Fibroblast of skin of abdomen (primary cell): ENCODE measurements at places on chromosomes 1 and 21.

- DNase-seq = no peak
Observed at GRCh38 chr21:29250636-29251035, 48.1 kb upstream of the BACH1 start.

DNA sequence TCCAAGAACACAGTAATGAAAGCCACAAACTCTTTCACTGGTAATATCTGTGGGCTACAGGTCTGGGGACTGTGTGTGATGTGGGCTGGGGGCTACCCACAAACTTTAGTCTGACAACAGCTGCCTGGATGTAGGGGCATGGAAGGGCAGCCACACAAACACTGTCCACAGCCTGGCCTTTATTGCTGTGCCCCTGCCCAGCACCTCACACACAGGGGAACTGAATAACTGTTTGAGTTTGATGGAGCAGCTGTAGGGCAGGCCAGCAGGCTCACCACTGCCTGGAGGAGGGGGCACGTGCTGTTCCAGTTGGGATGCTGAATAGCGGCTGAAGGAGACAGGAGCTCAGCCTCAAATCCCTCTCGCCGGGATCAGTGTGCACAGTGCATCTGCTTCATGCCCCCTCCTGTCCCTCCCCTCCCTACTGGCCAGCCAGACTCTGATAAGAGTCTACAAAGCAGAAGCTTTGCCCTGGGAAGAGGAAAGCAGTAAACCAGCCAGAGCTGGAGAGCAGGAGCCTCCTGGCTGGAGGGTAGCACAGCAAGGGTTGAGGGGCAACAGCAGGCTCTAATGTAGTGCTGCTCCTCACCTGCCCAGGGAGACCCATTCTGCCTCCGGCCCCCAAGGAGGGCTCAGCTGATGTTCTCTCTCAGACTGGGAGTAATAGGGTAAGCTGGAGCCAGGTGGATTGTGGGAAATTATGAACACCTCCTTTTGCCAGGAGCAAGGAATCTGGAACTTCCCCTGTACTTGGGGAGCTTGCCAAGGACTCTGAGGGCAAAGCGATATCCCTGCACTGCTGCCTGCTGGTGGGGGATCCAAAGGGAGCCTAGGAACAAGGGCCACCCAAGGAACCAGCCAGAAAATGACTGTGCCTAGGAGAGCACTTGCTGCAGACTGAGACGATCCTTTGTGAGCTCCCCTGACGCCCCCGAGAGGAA lies 70.2 kb upstream of the GOLT1A start:
- no peak for DNase-seq

DNA sequence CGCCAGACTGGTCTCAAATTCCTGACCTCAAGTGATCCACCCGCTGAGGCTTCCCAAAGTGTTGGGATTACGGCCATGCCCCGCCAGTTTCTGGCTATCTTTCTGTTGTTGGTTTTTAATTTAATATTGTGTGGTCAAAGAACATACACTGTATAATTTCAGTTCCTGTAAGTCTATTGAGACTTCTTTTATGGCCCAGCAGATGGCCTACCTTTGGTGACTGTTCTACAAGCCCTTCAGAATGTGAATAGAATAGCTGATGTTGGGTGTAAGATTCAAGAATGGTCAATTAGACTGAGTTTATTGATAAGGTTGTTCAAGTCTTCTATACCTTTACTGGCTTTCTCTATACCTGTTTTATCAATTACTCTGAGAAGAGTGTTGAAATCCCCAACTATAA lies 10.7 kb downstream of the HES2 start:
- no peak for DNase-seq

DNA sequence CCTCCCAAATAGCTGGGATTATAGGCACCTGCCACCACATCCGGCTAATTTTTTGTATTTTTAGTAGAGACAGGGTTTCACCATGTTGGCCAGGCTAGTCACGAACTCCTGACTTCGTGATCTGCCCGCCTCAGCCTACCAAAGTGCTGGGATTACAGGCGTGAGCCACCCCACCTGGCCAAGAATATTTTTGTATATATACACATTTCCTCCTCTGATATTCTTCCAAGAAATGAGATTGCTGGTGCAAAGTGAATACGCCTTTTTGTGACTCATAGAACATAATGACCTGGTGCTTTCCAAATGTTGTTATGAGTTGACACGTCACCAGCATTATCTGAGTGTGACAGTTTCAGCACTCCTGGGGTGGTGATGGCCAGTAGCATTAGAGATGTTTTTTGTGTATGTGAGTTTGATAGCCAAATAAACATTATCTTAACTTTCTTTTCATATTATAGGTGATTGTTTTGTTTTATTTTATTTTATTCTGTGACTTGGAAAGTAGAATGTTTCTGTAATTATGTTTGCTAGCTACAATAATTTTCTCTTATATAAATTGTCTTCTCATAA lies 54.9 kb downstream of the KCNK1 start:
- DNase-seq = no peak

- DNase-seq = no peak
Observed at GRCh38 chr1:65292861-65293593, 16.3 kb upstream of the DNAJC6 start.

- DNase-seq = no peak
Observed at GRCh38 chr1:21741206-21741605, 41.7 kb downstream of the USP48 start.

GRCh38 chr1:12272770-12273169 lies 42.9 kb downstream of the VPS13D start:
- DNase-seq = no peak

DNA sequence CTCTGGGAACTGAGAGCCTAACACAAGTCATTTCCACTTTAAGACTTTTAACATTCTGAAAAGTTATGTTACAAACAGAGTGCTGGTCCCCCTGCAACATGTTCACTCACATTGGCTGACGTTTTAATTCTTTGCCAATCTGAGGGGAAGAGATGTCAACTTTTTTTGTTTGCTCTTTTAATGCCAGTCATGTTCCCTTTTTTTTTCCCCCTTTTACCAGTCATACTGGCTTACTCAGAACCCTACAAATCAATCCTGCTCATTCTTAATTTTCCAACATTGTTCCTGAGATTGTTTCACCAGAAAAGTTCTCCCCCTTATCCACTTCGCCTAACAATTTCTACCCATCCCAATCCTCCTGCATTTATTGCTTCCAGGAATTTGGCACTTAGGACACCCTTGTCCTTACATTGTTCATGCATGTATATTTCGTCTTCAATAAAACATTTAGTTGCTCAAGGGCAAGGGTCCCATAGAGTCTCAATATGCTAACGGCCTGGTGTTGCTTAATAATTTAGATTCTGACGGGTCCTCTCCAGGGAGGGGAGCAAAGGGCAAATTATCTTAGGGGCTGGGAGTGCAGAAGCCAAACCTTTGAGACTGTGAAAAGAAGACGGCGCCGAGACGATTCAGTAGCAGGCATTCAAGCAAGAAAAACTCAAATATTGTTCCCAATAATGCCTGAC lies 624 bp upstream of the CR1L start:
- DNase-seq = no peak

- DNase-seq = peak; percentile 72
Observed at GRCh38 chr1:53180226-53180625, 16.4 kb upstream of the CPT2 start.

GRCh38 chr1:172117800-172118199 lies 276.5 kb downstream of the DNM3 start:
- DNase-seq = no peak

GRCh38 chr1:232998646-232999045 lies 48.2 kb downstream of the NTPCR start:
- DNase-seq = no peak

- DNase-seq = no peak
Observed at GRCh38 chr1:239979456-239979855, 112.2 kb upstream of the FMN2 start.

- peak; percentile 61 for DNase-seq
Observed at GRCh38 chr1:212488436-212489283, 55.9 kb downstream of the NENF start.

DNA sequence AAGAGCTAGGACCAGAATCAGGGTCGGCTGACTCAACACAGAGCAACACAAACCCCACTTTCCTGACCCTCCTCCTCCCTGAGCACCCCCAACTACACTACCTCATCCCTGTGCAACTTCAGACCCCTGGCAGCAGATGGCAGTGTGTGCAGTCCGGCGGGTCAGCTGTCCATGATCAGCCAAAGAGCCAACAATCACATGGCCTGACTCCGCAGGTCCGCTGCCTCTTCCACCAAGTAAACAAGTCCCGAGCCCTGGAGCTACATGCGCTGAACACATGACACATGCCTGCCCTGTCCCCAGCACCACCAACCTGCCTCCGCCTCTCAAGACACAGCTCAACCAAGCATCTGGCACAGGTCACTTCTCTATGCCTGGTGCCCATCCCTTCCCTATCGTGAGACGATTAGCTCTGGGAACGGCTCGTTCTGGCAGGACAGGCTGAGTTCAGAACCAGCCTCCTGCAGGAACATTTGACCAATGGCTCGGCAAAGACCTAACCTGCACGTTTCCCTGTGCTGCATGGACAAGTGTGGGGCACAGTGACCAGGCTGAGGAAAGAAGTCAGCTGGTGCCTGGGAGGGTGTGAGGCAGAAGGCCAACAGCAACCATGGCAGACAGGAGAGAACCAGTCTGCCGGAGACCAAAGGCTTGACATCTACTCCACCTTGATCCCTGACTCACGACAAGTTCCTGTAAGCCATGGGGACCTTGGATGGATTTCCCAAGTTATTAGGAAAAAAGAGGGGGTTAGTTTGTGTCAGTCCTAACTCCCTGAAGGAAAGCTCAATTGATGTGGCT lies 60.3 kb downstream of the CD46 start:
- DNase-seq = no peak

DNA sequence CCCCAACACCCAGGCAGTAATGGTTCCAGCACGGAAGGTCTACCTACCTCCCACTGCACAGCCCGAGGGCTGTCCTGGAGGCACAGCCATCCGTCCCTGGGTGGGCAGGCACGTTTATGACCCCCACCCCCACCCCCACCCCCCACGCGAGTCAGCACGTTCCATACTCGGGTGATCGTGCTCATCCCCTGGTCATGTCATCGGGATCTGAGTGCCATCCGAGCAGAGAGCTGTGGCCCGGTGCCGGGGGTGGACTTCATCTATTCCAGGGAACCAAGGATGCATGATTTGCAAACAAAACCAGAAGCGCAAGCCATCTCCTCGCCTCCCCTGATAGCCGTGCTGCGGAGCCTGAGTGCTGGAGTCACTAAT lies 1.1 kb downstream of the TSPEAR start:
- no peak for DNase-seq

DNA sequence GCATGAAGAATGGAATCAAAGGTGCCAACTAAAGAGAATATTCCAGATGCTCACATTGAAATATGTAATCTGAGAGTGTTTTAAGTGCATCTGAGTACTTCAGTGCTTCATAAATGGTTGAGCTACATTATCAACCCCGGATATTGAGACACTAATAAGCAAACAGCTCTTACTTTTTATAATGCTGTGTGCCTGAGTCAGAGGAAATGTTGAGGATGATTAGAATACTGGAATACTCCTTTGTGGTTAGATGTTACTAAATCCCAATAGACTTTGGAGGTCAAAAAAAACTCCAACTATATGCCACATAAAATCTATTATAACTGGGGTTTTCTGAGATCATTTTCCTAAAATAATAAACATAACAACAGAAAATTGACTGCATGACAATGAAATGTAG lies 12.5 kb upstream of the KCNA3 start:
- peak; percentile 45 for DNase-seq

- DNase-seq = no peak
Observed at GRCh38 chr1:109963864-109964263, 20.7 kb upstream of the AHCYL1 start.

GRCh38 chr21:43750339-43751033 lies 25.6 kb downstream of the CSTB start:
- DNase-seq = no peak

GRCh38 chr1:168145184-168146159 lies 8.7 kb upstream of the GPR161 start:
- DNase-seq = peak; percentile 75

DNA sequence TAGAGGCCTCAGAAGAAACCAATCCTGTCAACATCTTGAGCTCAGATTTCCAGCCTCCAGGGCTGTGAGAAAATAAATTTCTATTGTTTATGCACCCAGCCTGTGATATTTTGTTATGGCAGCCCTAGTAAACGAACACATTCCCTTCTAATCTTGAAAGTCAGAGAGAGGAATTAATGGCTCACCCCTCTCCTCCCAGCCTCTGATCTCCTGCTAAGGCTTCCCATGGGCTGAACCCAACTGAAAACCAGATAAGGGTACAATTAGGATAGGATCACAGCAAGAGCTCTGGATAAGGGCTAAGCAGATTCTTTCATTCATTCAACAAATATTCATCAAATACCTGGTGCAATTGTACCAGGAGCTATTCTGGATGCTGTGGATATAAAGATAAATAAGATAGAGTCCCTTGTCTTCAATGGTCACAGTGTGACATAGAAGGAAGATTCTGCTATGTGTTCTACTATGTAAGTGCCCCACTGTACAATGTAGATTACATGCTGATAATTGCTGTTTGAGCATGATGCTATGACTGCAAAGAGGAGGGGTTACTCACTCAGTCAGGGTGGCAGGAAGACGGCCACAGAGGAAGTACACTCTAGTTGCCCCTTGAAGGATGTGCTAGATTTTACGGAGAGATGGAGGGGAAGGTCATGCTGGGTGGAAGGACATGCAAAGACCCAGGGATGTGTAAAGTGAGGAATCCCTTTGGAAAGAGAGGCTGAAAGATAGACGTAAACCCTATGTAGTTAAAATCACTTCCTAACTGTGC lies 203.3 kb upstream of the JUN start:
- no peak for DNase-seq

GRCh38 chr1:115748401-115749150 lies 19.9 kb downstream of the CASQ2 start:
- DNase-seq = peak; percentile 30

GRCh38 chr1:21518774-21519455 lies 9.7 kb downstream of the ALPL start:
- no peak for DNase-seq

DNA sequence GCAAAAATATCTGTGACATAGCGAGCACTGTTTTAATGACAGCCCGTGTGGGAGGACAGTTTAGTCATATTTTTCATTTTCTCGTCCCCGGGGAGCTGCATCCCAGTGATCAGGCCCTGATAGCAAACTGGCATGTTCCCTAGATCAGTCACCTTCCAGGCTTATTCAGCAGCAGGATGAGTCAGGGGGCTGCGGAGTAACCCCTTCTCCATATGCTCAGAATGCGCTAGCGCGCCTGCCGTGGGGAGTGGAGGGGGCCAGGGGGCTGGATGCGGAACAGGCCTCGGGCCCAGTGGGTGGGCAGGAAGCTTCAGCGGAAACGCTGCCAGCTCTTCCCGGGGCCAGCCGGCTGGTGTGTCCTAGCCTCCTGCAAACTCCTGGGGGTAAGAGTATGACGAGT lies 94.0 kb downstream of the KCND3 start:
- peak; percentile 2 for DNase-seq

DNA sequence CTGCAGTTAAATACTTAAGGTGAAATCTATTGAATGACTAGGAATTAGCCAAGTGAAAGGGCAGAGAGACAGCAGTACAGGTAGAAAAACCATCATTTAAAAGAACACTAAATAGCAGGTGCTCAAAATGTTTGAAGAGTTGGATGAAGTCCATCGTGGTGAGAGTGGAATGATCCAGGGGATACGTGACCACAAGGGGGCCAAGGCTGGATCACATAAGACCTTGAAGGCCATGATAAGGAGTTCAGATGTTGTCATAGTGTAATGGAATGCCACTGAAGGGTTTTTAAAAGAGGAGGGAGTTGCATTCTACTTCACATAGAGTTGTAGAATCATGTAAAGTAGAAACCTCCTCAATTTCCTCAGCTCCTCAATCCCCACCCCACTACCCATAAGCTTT lies 34.8 kb upstream of the HOOK1 start:
- no peak for DNase-seq

GRCh38 chr1:78617615-78618026 lies 2.6 kb upstream of the IFI44L start:
- peak; percentile 85 for DNase-seq
